ENCODE measurements at places on chromosomes 5 and 9.
A peak's percentile ranks its signal among the peaks of the same experiment; 100 is the strongest.

DNA sequence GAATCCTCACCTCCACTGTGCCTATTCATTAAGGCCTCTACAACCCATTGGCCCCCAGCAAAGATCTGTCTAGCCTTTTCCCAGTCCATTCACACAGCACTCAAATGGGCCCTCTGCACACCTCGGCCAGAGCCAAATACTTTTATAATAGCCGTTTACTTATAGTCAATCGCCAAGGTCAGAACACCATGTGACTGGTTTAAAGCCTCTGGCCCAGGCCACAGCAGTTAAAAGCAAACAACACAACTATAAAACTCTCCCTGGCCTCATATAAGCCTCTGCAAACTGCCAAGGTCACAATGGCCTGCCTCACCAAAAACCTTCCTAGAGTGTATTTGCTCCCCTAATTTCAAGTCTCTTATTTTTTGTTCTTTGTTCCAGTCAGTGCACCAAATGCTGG, 562.6 kb downstream of the CAAP1 start:
- DNase-seq, result no peak

DNA sequence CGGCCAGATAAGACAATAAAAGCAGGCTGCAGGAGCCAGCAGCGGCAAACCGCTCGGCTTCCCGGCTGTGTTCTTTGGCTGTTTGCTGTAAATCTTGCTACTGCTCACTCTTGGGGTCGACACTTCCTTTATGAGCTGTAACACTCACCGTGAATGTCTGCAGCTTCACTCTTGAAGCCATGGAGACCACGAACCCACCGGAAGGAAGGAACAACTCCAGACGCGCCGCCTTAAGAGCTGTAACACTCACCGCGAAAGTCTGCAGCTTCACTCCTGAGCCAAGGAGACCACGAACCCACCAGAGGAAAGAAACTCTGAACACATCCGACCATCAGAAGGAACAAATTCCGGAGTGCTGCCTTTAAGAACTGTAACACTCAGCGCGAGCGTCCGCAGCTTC, 451.7 kb downstream of the AGTPBP1 start:
- DNase-seq, result no peak

DNA sequence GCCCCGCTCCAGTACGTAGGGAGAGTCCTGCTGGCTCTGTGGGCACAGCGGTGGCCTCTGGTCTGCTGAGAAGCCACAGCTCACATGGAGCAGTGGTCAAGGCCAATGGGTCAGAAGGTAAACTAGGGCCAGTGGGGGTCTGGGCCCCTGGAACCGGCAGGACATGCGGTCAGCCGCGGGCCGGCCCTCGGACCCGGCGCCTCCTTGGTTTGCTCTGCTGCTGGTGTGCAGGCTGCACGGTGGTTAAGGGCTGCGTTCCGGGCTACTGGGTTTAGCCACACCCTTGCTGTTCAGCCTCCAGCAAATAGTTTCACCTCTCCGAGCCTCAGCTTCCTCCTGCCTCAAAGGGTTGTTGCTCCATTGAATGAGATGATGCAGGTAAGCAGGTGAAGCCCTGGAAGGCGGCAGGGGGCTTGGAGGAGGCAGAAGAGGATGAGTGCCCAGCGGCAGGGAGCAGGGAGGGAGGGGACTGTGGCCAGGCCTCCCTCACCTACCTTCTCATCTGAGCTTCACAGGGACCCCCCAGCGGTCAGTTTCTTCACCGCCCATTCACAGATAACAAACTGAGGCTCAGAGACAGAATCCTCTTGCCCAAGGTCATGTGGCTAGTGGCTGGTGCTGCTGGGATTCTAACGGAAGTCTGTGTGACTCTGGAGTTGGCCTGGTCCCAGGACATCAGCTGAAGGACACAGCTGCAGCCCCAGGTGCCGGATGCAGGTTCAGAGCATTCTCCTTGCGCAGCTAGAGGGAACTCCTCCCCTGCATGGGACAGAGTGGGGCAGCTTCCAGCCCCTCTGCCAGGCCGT, 3.7 kb upstream of the COL5A1 start:
- no peak for DNase-seq

DNA sequence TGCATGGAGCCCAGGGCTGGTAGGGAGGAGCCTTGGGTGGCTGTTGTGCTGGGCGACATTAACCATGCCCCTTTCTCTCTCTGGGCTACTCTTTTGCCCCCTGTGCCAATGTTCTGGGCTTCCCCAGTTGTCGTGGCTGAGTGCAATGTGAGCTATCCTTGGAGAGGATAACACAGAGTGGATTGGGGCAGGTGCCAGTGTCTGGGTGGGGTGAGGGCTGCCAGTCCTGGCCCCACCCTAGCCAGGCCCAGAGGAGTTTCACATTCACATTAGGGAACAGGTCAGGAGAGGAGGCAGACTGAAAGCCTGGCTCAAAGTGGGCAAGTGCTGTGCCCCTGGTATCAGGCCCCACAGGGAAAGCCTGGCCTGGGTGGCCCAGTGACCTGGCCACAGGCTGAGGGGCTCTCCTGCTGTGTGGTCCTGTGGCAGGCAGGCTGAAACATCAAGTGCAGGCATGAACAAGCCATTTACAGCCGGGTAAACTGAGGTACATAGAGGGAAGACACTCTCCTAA, 7.5 kb upstream of the NDST1 start:
- DNase-seq, result no peak

DNA sequence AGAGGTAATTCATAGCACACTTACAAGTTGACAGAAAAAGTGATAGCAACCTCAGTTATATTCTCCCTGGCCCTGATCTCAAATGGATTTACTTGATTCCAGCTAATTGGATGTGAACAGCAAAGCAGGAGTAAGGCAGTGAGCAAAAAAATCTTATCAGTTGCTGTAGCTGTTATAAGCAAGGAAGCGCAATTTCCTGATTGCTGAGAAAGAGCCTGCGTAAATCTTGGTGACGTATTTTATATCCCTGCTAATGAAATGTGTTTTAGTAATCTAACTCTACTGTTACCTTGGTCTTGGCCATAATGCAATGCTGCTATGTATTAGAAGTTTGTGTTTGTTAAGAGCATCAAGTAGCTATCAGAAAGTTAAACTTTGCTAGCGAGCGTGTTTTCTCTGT, 661.2 kb upstream of the SEMA6A start:
- no peak for DNase-seq

- DNase-seq, result no peak
Observed at GRCh38 chr9:23771746-23772384, 54.2 kb downstream of the ELAVL2 start.

GRCh38 chr9:133742251-133742650, 4.1 kb upstream of the SARDH start:
- no peak for DNase-seq

GRCh38 chr9:73824671-73825070, 672.5 kb upstream of the RORB start:
- DNase-seq, result no peak

DNA sequence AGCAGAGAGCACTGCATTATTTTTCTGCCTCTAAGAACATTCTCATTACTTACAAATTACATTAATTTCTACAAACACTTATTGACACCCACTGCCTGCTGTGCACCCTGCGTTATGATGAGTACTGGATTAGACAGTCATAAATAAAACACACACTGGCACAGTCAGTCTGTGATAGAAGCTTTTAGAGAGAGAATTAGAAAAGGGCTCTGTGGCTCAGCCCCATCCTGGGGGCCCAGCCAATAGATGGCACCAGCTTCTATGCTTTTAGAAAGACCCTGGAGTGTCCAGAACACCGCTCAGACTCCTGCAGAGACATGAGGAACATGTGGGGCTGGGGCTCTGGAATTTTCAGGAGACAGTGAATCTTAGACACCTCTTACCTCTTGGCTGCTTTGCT, 61.0 kb upstream of the RAPGEF1 start:
- no peak for DNase-seq

DNA sequence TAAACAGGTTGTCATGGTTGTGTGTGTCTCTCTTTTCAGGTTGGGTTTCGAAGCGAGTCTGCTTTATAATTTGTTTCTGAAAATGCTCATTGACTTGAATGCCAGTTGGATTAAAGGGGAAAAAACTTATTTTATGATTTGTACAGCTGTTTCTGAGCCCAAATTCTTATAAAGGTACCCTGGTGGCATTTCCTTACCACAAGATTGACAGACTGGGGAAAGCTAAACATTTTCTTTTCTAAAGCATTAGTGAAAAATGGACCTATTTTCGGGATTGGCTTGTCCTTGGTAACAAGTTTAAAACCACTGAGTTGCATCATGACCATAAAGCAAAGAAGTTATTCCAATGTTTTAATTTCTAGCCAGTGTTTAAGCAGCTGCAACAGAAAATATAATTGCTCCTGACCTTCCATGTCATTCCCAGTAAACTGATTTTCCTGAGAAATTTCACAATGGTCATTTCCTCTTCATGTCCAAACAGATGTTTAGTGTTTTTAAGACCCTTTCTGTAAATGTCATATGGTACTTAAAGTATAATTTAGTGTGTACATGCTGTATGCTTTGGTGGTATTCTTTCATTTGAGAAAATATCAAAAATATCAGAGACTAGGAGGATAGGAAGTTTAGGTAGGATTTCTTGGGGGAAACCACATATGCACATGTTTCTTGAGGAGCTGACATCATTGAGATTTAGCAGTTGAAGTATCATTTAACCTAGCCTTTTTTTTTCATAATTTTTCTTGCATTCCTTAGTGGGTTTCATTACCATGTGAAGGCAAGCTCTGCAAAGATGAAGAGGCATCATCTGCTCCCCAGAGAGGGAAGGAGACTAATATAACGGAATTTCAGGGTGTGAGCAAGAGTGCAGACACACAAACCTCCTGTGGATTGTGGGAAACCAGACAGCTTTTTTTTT, 667.1 kb upstream of the RGMB start:
- DNase-seq, result no peak

DNA sequence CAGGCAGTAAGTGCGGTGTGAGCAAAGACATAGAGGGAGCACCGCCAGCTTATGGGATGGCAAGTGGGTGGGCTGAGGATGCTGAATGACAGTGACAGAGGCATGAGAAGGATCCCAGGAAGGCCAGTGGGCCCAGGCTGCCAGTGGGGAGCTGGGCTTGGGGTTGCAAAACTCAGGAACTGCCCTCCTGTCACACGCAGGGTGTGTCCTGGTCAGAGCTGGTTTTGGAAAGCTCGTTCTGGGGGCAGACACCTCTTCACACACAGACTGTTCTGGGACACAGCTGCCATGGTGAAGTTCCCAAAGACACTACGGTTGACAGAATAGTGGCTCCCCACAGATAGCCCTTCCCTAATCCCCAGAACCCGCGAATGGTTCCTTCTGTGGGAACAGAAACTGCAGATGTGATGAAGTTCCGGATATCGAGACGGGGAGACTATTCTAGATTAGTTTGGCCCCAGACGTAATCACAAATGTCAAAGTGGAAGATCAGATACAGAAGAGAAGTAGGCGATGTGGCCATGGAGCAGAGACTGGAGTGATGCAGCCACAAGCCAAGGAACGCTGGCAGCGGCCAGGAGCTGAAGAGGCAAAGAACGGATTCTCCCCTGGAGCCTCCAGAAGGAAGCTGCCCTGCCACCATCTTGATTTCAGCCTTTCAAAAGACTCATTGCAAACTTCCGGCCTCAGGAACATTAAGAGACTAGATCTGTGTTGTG, 159.0 kb downstream of the COL23A1 start:
- DNase-seq, result no peak

GRCh38 chr5:36240779-36241630, 720 bp downstream of the NADK2 start:
- DNase-seq, result peak; percentile 29

DNA sequence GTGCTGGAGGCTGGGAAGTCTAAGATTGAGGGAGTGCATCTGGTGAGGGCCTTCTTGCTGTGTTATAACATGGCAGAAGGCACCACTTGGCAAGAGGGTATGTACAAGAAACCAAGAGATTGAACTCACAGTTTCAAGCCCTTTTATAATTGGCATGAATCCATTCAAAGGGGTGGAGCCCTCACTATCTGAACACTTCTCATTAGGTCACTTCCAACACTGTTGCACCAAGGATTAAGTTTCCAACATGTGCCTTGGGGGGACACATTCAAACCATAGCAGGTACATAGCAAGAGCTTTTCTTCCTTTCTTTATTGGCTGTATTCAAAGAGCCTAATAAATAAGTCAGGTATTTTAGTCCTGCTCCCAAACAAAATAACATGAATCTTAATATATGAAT, 62.7 kb downstream of the PRELID2 start:
- no peak for DNase-seq
